Hematopoietic multipotent progenitor cell treated with erythropoietin and hydrocortisone succinate and interleukin-3 and kit ligand, for 6 days (in vitro differentiated cells): ENCODE measurements at places on chromosomes 5 and 9.

GRCh38 chr5:135015942-135016341, 18.1 kb downstream of the PITX1 start:
- DNase-seq = no peak

- DNase-seq = no peak
Measured at GRCh38 chr5:172913117-172913850, 45.9 kb upstream of the RPL26L1 start.

- DNase-seq = peak; percentile 17
Measured at GRCh38 chr5:77087484-77088261, 588 bp upstream of the ZBED3 start.

GRCh38 chr9:107472581-107473340, 16.8 kb downstream of the KLF4 start:
- no peak for DNase-seq

DNA sequence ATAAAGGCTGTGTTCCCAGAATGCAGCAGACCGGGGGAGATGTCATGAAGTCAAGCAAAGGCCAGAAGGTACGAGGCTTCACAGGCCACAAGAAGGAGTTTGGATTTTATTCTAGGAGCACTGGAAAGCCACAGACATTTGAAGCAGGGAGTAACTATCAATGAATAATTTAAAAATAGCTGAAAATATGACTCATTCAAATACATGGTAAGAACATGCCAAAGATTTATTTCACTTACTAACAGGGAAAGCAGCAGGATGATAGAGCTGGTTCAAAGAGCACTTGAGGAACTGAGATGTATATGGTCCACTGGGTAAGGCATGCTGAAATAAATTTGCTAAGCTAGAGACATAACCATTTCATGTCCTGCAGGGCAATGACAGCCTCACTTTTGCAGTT, 53.2 kb downstream of the MSX2 start:
- DNase-seq = no peak

DNA sequence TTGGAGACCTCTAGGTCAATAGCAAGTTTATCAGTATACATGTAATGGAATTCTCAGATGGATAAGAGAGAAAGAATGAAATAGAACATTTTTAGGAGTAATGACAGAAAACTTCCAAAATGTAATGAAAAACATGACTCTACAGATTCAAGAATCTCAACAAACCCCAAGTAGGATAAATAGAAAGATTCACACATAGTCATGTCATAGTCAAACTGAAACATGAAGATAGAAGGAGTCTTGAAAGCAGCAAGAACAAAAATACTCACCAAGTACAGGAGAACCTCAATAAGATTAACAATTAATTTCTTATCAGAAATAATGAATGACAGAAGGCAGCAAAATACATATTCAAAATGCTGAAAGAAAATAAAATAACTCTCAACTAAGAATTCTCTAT, 164.5 kb downstream of the SPATA31D1 start:
- DNase-seq = no peak

DNA sequence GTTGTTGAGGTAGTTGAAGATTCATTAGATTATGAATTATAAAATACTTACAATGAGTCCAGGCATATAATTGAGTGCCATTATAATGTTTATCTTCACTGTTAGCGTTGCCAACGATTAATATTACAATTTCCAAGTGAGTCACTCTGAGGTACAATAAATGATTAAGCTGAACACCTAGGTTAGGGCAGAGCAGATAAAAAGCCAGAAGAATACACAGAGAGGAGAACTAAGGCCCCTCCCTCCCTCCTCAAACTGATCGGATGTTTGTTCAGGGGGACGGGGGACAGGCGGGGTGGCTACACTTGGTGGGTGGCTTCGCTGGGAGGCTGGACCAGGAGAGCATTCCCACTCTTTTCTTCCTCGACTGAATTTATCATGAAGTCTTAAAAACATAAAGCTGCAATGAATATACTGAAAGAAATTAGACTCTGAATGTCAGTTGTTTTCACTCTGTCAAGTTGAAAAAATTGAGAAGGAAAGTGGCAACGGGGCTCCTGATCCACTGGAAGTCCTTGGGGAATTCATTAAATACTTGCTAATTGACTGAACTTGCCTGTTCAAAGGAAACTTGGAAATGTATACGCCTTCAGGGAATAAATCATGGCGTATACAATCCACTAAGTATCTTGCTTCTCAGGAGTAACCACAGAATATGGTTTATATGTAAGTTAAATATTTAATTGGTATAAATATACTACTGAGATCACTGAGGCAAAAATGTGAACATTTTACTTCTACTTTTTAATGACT, 198.1 kb downstream of the TSSK1B start:
- no peak for DNase-seq

DNA sequence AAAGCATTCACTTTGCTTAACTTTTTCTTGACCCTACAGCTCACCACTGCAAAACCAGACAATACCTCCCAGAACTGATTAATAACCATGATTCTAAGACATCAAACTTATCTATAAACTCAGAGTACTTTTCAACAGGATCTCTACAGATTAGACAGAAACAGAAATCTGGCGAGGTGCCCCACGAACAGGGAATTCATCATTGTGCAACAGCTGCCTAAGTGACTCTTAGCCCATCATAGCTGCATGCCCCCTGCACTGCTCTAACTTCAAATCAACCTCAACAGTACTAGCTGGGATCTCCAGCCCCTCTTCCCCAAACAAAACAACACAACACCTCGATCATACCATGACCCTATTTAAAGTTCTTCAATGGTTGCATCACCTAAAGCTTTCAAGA, 16.1 kb upstream of the COL23A1 start:
- no peak for DNase-seq

DNA sequence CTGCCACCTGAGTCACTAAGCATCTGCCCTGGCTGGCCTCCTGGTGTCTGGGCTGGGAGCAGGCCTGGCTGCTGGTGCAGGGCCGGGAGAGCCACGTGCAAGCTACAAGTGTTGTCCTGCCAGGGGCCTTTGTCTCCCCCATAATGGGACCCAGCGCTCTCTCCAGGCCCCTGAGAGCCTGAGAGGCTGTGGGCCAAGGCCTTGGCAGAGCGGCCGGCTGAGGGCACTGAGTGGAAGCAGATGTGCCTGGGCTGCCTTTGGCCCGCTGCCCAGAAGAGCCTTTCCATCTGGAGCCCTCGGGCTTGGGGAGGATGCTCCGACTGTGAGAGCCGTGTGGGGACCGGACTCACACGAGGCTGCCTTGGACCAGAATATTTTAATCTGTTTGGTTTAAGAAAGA, 185.5 kb downstream of the RGS3 start:
- DNase-seq = no peak

- DNase-seq = no peak
Measured at GRCh38 chr9:88503081-88503844, 31.7 kb upstream of the NXNL2 start.

- DNase-seq = peak; percentile 91
Measured at GRCh38 chr5:139422307-139422893, 16.9 kb downstream of the DNAJC18 start.

GRCh38 chr5:112914584-112914983, 7.4 kb downstream of the REEP5 start:
- DNase-seq = peak; percentile 54

GRCh38 chr9:133604214-133604613, 5.0 kb downstream of the FAM163B start:
- peak; percentile 19 for DNase-seq

- no peak for DNase-seq
Measured at GRCh38 chr9:114936581-114936980, 6.2 kb upstream of the TNFSF8 start.

- DNase-seq = no peak
Measured at GRCh38 chr9:94081435-94081834, 2.8 kb upstream of the PTPDC1 start.

- DNase-seq = no peak
Measured at GRCh38 chr5:660491-661030, 32.6 kb downstream of the TPPP start.

- DNase-seq = no peak
Measured at GRCh38 chr9:4290427-4290837, 9.4 kb downstream of the GLIS3 start.

GRCh38 chr9:133571896-133572595, 37.1 kb downstream of the FAM163B start:
- DNase-seq = no peak

- peak; percentile 48 for DNase-seq
Measured at GRCh38 chr5:83662558-83662957, 58.1 kb downstream of the HAPLN1 start.

DNA sequence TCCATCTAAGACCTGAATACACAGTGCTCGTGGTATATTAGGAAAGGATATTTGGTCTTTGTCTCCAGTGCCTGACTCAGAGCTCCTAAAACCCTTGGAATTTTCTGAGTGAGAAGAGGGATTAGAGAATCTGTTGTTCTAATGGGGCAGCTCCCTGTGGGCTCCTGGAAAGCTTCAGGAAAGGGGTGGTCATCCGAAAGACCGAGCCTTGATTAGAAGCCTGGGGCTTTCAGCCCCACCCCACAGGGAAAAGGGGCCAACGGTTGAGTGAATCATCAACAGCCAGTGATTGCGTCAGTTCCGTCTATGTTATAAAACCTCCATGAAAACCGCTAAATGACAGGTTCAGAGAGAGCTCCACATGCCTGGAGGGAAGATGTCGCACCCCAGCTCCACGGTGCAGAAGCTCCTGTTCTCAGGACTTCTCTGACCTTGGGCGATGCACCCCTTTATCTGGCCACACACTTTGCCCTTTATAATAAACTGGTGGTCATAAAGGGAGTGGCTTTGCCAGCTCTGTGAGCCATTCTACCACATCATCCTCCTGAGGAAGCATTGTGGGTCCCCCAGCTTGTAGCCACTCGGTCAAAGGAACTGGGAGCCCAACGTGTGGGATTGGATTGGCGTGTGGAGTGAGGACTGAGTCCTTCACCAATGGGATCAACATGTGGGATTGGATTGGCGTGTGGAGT, 71.0 kb upstream of the ICE1 start:
- no peak for DNase-seq

- DNase-seq = no peak
Measured at GRCh38 chr5:127962491-127962890, 121.1 kb upstream of the SLC12A2 start.

GRCh38 chr5:96565582-96566265, 96.5 kb upstream of the CAST start:
- peak; percentile 35 for DNase-seq

DNA sequence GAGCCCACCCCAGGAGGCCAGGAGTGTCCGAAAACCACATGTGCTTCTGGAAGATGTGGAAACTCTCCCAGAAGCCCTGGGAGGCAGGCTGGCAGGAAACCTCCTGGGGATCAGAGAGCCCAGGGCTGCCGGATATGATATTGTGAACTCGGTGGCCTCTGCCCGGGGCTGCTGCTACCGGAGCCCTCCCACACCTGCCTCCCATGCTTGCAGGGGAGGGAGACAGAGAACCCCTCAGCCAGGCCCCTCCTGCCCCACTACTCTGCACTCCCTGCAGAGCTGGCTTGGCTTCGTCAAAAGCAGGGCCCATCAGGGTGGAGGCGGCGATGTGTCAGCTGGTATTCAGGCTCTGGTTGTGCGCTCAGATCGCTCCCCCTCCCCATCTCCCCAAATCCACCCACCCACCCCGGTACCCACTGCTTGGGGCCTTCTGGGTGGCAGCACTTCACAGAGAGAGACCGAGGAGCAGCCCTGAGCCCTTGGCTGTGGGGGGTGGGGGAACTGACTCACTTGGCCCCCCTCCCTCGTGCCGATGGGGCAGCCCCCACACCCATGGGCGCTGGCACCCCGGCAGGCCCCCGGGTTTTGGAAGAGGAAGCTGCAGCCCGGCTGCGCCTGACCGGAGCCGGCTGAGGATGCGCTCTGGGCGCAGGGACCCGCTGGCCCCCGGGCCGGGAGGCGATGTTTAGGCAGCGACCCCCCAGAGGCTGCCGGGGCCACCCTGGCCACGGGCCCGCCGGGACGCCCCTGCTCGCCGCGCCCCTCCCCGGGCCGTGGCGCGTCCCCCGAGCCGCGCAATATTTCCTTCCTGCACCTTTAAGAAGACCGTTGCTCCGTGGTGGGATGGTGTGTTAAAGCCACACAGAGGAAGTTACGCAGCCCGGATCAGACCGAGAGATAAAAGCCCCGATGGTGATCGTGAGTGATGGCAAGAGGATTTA, 786 bp upstream of the NTNG2 start:
- peak; percentile 83 for DNase-seq

- no peak for DNase-seq
Measured at GRCh38 chr5:22531986-22532385, 321.2 kb downstream of the CDH12 start.

- no peak for DNase-seq
Measured at GRCh38 chr9:31848505-31849285, 535.7 kb upstream of the ACO1 start.

DNA sequence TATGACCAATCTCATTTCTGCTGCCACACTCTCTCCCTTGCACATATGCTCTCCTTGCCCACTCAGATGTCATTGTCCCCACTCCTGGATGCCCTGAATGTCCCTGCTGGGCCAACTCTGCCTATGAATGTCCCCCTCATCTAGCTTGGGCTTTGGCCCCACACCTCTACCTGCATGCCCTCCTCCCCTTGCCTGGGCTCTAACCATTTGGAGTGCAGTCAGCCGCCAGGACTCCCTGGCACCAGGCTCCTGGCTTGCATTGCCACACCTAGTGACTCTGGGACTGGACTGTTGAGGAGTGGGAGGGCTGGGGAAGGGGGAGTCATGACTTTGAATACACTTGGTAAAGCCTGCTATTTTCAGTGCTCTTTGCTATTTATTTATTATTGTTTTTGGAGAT, 41.6 kb upstream of the POMT1 start:
- DNase-seq = no peak

DNA sequence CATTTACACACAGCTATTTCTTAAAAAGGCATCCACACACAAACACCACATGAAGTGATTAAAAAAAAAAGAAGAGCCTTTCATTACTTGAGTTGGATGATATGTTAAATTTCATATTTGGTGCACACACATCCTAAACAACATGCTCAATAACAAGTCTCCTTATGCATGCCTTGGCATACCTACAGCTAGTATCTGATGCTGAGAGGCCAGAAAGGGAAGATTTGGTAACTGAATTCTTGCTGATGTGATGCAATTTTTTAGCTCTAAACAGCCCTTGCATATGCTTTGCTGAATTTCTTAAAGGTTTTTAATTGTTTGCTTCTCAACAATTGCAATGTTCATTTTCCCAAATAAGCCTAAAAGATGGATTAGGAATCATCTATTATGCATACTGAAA, 338.8 kb downstream of the ARL15 start:
- no peak for DNase-seq

DNA sequence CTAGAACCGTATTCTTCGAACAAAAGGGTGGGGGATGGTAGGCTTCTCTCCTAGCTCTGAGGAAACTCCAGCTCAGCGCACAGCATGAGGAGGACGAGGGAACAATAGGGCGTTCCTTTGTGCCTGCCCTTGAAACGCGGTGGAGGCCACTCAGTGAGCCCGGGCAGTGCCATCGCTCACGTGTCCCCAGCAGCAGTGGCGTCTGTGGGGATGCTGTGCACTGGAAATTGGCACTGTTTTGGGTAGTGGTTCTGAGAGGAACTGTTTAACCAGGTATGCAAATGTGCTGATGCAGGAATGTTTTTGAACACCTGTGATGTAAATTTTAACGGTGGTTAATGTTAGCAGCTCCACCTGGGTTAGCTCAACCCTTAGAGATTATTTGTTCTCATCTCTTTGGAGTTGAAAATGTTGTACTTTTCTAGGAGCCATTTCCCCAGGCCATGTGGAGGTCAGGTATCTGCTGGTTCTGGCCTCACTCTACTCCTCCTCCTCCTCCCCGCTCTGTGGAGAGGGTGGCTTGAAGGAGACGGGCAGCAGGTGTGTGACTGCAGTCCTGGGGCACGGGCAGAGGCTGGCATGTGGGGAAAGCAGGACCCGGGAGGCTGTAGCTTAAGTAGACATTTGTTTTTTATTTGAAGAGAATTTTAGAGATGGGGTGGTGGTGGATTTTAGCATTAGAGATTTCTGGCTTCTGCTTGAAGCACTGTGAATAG, 48.3 kb downstream of the EHMT1 start:
- no peak for DNase-seq
